Inflammatory macrophage treated with lipopolysaccharide for 1 hour (primary cell): ENCODE measurements at places on chromosomes 11 and 22.

- no peak for DNase-seq
These were observed 3.5 kb downstream of the PANX1 start for GRCh38 chr11:94132152-94132558.

GRCh38 chr11:67508486-67509121, 642 bp upstream of the CDK2AP2 start:
- peak; percentile 89 for DNase-seq

- no peak for DNase-seq
These were observed 259.9 kb downstream of the CADM1 start for GRCh38 chr11:115244296-115244695.

- DNase-seq = no peak
These were observed 399.3 kb downstream of the CADM1 start for GRCh38 chr11:115104851-115105453.

DNA sequence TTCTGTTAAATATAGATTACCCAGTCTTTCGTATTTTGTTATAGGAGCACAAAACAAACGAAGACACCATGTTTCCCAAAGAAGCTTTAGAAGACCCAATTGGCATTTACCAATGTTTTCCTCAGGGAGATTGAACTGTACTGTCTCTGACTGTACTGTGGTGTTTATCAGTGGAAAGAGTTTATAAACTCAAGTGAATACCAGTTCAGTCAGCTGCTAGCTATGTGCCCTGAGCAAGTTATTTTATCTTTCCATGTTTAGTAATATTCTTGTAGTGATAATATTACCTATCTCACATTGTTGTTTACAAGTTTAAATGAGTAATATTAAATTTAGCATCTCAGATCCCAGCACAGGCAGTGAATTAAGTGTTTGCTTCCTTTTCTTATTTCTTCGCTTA, 773.2 kb downstream of the KCNA4 start:
- no peak for DNase-seq

GRCh38 chr11:65133724-65134123, 595 bp downstream of the SYVN1 start:
- DNase-seq = no peak

GRCh38 chr11:112016765-112017376, 8.3 kb upstream of the DLAT start:
- DNase-seq = no peak

GRCh38 chr11:10302744-10303557, 1.9 kb upstream of the ADM start:
- DNase-seq = peak; percentile 91

DNA sequence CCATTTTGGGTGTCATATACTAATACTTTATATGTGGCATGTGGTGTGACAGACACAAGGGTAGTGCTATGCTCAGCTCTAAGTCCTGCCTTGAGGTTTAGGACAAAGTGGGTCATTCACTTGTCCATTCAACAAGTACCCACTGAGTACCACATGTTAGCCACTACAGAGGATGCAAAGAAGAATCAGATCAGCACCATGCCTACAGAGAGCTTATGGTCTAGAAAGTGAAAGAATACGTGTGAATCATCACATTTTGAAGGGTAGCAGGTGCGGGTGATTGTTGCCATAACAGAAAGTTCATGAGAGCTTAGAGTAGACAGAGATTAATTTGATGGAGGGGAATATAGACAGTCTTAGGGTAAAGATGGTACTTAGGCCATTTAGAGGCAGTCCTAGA, 18.3 kb downstream of the CLMP start:
- no peak for DNase-seq

DNA sequence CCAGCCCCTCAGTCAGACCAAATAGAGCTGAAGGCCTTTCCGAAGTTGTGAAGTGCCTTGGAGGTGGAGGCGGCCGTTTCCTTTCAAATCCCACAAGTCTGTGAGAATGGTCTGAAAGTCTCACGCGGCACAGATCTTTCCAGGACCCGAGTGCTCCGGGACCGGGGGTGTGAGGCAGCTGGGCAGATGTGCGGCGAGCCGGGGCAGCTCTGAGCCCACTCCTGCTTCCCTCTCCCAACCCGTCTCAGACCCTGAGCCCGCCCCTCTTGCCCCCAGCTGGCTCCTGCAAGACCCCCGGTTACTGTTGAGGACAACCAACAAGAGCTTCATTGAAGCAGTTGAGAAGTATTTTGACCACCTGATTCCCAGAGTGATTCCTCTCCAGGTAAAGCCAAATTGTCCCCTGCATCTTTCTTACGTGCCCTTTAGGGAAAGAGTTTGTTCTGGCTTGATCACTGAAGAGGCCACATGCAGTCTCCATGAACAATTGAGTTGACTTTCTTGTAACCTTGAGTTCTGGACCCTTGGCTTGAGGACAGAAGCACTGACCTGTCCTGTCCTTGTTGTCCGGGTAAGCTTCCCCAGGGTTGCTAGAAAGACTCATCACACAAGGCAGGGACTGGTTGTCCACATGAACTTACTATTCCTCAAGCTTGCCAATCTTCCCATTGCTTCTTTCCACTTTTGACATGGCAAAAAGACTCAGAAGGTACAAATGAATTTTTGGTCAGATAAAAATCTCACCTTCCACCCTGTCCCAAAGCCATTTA, 7.5 kb downstream of the GLB1L3 start:
- DNase-seq = no peak

GRCh38 chr22:50531546-50531961, 1.7 kb upstream of the TYMP start:
- DNase-seq = peak; percentile 61

- DNase-seq = no peak
These were observed 138.2 kb downstream of the FBXO7 start for GRCh38 chr22:32612834-32613233.

DNA sequence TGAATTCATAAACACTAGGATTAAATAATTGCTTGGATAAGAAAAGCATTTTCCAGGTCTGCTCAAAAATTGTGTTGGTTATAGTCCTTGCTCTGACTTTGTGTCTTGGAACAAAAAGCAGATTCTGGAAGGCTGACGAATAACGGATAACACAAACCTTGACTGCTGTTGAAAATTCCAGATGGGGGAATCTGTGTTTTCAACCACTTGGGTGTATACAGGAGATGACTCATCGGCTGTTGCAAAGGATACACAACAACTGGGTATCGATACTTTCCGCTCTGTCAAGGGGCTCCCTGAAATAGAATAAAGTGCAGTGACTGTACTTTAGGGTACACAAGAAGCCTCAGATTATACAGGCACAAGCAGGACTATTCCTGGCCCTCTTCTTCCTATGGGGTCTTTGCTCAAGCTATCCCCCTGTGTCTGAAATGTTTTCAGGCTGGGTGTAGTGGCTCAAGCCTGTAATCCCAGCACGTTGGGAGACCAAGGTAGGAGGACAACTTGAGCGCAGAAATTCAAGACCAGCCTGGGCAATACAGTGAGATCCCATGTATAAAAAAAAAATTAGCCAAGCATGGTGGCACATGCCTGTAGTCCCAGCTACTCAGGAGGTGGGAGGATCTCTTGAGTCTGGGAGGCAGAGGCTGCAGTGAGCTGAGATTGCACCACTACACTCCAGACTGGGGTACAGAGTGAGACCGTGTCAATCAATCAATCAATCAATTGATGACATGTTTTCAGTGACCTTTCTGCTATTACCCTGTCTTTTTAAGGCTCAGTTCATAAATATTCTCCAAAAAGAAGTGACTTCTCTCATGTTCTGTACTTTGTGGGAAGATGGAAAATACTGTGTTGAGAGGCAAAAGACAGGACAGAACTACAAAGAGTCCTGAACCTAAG, 48.6 kb upstream of the UCP3 start:
- no peak for DNase-seq
